ENCODE measurements at places on chromosomes 12 and 14.

- no peak for DNase-seq
Observed at GRCh38 chr12:101761350-101761749, 22.1 kb upstream of the SYCP3 start.

DNA sequence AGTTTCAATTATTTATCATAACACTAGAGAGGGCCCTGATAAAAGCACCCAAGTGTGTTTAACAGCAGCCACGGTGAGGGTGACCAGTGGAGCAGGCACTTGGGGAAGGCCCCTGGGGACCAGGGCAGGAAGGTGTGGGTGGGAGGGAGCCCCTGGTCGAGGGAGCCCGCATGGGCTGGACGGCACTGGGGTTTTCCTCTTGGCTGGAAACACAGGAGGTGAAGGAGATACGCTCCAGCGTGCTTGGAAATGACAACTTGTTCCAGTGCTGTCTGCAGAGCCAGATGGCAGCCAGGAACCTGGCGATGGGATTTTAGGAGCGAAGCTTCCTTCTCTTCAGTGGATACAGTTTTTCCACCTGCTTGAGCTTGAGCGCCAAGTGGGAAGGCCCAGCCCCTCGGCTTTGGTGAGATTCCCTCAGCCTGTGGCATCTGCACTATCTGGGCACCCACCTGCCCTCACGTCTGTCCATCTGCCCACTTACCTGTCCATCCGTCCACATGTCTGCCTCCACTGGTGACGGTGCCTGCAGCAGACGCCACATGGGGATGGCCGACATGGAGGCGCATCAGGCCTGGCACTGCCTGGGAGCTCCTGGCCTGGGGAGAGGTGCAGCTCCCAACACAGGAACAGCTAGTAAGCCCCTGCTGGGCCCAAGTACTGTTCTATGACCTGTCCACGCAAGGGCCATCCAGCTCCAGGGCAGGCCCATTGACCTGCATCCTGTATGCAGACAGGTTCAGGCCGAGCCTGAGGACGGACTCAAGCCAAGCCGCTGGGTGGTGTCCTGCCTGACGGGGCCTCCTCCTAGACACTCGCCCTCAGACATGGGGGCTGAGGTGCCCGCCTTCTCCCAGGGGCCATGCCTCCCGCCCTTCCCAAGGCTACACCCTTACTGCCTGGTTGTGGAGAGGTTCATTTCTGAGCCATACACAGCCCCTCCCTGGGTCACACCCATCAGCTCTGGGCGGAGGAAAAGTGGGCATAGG lies 192.2 kb upstream of the C14orf180 start:
- DNase-seq: no peak

DNA sequence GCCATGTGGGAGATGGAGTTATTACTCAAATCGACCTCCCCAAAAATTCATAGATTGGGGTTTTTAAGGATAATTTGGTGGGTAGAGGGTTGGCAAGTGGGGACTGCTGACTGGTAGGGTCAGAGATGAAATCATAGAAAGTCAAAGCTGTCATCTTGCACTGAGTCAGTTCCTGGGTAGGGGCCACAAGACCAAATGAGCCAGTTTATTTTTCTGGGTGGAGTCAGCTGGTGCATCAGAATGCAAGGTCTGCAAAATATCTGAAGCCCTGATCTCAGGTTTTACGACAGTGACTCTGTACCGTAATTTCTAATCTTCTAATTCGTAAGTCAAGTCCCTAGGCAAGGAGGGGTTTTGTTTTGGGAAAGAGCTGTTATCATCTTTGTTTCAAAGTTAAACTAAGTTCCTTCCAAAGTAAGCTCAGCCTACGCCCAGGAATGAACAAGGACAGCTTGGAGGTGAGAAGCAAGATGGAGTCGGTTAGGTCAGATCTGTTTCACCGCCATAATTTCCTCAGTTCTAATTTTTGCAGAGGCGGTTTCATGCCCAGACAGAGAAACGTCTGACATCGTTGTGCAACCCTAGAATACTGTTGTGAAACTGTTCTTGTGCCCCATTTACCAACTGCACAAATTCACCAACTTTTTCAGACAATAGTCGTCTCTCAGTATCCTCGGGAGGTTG lies 104.5 kb upstream of the SFSWAP start:
- DNase-seq: no peak

- peak; percentile 60 for DNase-seq
Observed at GRCh38 chr12:45268672-45269411, 52.9 kb downstream of the ANO6 start.

GRCh38 chr14:22463763-22464173 lies 125.3 kb downstream of the DAD1 start:
- no peak for DNase-seq

- no peak for DNase-seq
Observed at GRCh38 chr12:46562625-46563225, 190.2 kb upstream of the SLC38A2 start.

DNA sequence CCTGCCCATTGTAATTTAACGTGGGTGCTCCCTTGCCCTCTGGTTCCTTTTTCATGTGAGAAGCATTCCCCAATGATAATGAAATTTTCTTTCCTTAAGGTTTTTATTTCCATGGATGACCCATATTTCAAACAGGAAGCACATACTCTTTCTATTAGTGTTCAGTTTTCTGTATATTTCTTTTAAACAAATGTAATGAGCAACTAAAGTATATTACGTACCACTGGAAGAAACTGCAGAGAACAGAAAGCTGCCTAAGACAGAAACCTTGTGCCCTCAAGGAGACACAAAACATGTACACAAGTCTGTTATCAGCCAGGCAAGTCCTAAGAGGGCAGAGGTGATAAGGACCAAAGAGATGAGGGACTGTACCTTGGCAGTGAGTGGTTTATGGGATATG lies 414.9 kb downstream of the ETNK1 start:
- DNase-seq: no peak

DNA sequence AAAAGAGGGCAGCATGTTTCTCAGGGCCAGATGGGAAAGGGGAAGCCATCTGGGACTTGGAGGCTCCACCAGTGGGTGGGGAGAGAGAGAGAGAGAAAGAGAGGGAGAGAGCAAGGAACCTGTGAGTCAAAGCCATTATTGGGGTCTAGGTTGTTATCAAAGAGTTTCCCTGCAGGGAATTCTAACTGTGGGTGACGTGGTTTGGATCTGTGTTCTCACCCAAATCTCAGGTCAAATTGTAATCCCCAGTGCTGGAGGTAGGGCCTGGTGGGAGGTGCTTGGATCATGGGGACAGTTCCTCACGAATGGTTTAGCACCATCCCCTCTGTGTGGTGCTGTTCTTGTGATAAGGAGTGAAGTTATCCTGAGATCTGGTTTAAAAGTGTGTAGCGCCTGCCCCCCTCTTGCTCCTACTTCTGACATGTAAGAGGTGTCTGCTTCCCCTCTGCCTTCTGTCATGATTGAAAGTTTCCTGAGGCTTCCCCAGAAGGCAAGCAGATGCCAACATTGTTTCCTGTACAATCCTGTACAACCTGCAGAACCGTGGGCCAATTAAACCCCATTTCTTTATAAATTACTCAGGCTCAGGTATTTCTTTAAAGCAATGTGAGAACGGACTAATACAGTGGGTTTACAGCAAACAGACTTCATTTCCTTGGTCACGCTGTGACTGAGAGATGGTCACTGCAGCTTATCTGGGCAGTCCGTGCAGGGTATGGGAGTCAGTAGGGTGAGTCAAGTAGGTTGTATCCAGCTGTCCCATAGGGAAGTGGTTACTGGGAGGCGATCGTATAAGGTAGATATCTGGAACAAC lies 52.4 kb downstream of the CCDC91 start:
- DNase-seq: no peak

- no peak for DNase-seq
Observed at GRCh38 chr14:57712102-57712501, 153.8 kb downstream of the SLC35F4 start.

GRCh38 chr12:226401-226800 lies 12.4 kb upstream of the SLC6A12 start:
- DNase-seq: no peak

GRCh38 chr12:94190623-94191022 lies 42.2 kb downstream of the PLXNC1 start:
- DNase-seq: no peak
